ENCODE measurements at places on chromosomes 7 and 10.

DNA sequence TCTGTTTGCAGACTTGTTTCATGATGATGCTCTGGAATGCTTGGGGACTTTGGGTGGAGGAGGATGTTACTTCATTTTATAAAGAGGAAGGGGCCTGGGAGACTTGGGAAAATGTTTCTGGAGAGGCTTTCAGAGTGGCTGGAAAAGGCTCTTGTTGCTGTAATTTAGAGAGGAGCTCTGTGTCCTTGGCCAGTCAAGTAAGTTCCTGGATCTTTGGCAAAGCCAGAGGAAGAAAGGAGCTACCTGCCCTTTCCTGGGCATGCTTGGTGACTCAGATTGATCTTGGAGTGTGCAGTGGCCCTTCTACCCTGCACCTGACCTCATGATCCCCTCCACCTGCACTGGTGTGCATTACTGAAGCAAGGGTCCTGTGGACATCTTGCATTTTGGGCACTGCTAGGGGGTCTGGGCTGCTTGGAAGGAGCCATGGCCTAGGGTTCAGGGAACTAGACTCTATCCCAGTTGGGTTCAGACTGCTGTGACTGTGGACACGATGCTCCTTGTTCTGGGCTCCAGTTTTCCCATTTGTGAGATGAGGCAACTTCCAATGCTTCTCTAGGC is 56.1 kb downstream of the ADCYAP1R1 start:
- no peak for DNase-seq

DNA sequence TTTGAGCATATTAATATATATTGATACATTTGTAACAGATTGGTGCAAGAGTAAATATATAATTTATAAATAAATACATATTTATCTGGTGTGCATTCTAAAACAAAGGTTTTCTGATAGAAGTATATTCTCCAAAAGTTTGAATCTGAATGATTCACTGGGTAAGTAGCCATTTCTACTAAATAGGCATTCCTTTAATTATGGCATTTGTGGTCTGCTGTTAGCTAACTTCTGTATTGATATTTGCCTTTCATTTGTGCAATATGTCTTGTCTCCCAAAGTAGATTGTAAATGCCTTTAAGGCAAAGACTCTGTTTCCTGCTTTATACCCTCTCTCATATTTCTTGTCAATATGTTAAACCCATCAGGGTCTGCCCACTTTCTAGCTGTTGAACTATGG is 11.1 kb upstream of the ARID5B start:
- no peak for DNase-seq

DNA sequence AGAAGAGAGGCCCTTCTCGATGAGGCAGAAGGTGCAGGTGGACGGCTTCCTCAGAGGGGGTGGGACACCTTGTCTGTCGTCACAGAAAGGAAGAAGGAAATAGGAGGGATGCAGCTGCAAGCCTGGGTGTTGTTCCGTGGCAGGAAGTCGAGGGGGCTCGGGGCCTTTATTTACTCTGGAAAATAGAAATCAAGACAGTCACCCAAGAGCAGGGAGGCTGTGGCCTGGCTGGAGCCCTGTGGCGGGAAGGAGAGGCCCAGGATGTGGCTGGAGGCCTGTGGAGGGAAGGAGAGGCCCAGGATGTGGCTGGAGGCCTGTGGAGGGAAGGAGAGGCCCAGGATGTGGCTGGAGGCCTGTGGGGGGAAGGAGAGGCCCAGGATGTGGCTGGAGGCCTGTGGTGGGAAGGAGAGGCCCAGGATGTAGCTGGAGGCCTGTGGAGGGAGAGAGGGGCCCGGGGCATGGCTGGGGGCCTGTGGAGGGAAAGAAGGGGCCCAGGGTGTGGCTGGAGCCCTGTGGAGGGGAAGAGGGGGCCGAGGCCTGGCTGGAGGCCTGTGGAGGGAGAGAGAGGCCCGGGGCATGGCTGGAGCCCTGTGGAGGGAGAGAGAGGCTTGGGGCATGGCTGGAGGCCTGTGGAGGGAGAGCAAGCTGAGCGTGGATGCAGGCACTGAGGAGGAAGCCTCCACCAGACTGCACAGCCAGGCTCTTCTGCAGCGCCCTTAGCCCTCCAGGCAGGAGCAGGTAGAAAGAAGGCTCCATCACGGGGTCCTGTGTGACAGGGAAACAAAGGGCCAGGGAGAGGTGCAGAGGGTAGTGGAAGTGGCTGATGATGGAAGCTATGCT is 97.3 kb upstream of the SFMBT2 start:
- no peak for DNase-seq

DNA sequence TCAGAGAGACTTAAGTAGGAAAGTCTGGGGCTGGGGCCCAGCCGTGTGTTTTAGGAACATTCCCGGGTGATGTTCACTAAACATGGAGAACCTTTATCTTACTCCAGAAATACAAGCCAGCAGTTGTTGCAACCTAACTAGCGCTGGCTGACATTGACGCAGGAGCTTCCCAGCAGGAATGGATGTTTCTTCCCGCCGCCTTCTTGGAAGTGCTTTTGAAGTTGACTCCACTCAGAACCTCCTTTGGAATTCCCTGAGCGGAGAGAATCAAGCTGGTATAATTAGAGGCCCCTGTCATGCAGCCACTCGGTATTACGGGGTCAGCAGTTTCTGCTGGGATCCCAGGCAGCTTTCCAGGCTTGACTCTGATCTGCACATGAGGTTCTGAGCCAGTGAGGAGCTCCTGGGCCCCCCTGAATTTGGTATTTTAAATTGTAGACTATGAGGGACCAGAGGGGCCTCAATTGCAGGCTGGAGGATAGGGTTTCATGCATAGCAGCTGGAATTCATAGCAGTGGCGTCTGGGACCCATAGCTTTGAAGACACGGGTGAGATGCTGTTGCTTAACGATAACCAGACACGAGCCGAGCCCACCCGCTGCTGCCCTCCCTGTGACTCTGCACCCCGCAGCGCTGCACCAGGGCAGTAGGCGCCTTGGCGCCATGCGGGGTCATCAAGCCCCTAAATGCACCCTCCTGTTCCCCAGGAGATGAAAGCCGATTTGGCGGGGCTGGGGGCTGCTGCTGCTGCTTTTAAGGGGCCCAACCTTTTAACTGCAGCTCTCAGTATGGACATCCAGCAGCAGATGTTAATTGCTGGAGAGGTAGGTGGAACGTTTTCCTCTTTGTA is 61.8 kb downstream of the EEPD1 start:
- DNase-seq: no peak

- DNase-seq: no peak
Measured at GRCh38 chr10:130341356-130341755, 205.2 kb downstream of the GLRX3 start.

- DNase-seq: no peak
Measured at GRCh38 chr10:114729103-114729659, 71.1 kb upstream of the ABLIM1 start.

- no peak for DNase-seq
Measured at GRCh38 chr10:77909749-77910375, 16.7 kb downstream of the DLG5 start.

DNA sequence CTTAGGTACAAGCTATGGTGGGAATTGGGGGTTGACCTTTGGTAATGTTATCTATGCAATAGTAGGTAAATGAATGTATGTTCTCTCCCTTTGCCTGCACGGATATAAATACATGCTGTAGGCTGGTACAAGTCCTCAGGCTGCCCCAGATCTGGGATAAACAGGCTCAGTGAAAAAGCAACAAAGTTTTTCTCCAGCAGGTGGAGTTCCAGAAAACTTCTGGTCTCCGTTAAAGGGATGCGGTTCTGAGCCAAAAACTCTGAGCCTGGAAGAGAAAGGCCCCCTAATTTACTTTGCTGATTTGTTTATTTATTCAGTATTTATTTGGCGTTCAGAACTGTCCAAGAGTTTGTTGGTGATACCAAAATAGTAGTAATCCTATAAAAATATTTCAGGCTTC is 204.7 kb downstream of the ADRA2A start:
- DNase-seq: no peak

DNA sequence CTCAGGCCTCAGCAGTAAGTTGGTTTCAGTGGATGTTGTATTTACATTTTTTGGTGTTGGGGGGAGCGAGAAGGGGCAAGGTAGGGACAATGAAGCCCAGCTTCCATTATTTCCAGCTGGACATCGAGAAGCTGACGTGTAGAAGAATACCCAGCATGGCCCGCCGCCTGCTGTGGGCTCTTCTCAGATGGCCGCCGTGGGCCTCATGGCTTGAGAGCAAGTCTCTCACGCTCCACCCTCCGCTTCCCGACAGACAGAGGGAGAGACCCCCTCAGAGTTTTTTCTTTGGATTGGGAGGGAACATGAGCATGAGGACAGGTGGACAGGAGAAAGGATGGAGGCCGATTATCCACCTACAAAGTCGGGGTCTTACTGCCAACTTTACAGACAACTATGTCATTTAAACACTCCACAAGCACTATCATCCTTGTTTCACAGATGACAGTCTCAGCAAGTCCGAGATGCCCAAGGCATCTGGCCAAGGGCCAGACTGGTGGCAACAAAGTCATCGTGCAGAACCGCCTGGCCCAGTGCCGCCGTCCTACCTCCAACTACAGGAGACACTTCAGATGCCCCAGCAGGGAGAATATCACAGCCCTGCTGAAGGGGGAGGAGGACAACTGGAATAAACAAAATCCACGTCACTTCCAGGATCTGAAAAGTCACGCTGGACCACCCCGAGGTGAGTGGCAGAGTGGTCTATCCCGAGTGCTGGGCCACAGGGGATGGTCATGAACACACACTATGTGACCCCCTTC is 195.9 kb downstream of the DIP2C start:
- no peak for DNase-seq

- DNase-seq: no peak
Measured at GRCh38 chr7:2018569-2019460, 213.9 kb downstream of the MAD1L1 start.

DNA sequence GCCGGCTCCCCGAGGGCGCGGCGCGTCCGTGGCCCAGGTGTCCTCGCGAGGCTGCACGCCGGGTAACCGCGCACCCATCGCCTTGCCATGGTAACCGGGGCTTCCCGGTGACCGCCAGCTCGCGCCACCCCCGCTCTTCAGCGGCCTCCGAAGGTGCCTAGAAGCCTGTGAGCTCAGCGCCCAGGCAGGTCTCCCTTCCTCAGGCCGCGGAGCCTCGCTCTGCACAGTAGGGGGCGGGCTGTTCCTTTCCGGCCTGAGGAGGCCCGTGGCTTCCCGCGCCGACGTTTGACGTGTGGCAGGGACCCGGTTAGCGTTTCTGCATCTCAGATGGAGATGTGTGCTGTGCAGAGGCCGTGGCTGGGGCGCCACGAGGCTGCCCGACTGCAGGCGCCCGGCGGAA is 117.1 kb downstream of the DYNC2I1 start:
- no peak for DNase-seq

GRCh38 chr10:31622978-31623377 is 304.0 kb downstream of the ZEB1 start:
- DNase-seq: no peak

GRCh38 chr7:83119026-83119382 is 43.7 kb downstream of the PCLO start:
- no peak for DNase-seq

DNA sequence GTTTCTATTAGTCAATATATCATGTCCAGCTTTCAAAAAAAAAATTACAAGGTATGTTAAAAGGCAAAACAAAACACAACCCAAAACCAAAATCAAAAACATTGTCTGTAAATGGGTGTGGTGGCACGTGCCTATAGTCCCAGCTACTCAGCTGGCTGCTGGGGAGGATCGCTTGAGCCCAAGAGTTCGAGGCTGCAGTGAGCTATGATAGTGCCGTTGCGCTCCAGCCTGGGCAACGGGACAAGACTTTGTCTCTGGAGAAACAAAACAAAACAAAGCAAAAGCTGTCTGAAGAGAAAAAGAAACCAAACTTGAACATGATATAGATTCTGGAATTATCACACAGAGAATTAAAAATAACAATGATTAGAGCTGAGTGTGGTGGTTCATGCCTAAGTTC is 10.3 kb upstream of the CPA5 start:
- no peak for DNase-seq

- DNase-seq: no peak
Measured at GRCh38 chr7:5422396-5423305, 983 bp downstream of the TNRC18 start.

DNA sequence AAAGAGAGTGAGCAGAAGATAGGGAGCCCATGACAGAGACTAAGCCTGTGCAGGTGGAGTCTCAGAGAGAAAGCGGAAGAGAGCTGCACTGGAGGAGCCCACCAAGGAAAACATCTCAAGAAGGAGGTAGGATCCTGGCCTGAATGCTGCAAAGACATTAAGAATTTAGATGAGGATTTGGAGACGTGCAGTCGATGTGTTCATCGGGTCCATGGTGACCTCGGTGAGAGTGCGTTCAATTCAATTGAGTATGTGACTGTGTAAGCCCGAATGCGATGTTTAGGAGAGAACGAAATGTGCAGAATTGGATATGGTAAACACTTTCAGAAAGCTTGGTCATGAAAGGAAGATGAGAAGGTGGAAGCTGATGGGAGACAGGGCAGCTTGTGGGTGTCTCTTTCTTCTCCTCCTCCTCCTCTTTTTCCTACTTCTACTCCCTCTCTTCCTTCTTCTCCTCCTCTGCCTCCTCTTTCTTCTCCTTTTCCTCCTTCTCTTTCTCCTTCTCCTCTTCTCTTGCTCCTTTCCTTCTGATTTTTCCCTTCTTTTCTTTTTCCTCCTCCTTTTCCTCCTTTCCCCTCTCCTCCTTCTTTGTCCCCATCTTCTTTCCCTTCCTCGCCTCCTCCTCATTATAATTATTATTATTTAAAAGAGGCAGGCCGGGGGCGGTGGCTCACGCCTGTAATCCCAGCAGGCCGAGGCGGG is 276.0 kb downstream of the RPS24 start:
- DNase-seq: no peak

DNA sequence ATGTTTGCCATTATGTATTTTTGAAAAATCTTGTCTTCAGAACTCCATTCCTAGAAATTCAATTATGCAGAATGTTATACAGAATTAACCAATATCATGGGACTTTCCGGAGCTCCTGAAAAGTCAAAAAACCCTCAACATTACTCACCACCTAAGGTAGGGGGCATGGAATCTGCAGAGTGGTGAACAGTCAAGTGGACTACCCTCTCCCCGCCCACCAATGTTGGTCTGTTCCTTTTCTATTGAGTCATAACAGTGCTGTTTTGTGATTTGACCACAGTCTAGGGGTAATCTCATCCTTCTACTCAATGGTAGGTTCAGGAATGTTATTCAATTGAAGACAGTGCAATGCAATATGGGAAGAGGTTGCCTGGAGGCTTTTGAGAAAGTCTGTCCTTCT is 130.5 kb upstream of the HABP2 start:
- DNase-seq: no peak

- no peak for DNase-seq
Measured at GRCh38 chr10:43151371-43151770, 13.1 kb downstream of the CSGALNACT2 start.
